ENCODE measurements at places on chromosomes 6 and 20.

DNA sequence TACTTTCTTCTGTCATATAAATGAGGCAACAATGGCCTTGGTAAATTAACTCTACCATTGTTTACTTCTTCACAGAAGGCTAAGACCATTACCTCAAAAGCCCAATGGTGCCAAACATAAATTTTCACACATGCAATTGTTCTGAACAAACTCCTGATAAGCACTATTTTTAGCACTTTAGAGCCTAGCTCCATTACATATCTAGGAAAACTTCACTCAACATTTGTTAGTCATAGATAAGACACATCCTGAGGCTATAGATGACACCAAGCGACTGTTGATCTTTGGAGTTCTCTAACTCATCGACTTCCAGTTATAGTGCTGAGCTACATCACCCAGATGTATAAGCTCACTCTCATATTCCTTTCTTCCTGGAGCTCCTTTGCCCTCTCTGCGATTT is 245.9 kb downstream of the EYS start:
- H3K4me1 ChIP-seq, result no peaks in the 10 kb centered on the region
- no peak for DNase-seq
- H3K27me3 ChIP-seq, result no peaks in the 10 kb centered on the region
- H3K27ac ChIP-seq, result no peak overlapping the region
- H3K36me3 ChIP-seq, result no peaks in the 10 kb centered on the region

- no peaks in the 10 kb centered on the region for H3K36me3 ChIP-seq
- peaks cover 15% of the 10 kb centered on the region for H3K4me1 ChIP-seq
- H3K27me3 ChIP-seq, result no peaks in the 10 kb centered on the region
- H3K4me3 ChIP-seq, result no peak overlapping the region
Measured at GRCh38 chr6:138526822-138527235, 27.5 kb upstream of the NHSL1 start.

- peaks cover 22% of the 10 kb centered on the region for H3K4me1 ChIP-seq
- no peak for DNase-seq
- H3K36me3 ChIP-seq, result no peaks in the 10 kb centered on the region
- no peak overlapping the region for H3K4me3 ChIP-seq
- H3K27me3 ChIP-seq, result no peaks in the 10 kb centered on the region
- no peak overlapping the region for H3K27ac ChIP-seq
Measured at GRCh38 chr20:23249541-23249940, 101.0 kb upstream of the NXT1 start.

DNA sequence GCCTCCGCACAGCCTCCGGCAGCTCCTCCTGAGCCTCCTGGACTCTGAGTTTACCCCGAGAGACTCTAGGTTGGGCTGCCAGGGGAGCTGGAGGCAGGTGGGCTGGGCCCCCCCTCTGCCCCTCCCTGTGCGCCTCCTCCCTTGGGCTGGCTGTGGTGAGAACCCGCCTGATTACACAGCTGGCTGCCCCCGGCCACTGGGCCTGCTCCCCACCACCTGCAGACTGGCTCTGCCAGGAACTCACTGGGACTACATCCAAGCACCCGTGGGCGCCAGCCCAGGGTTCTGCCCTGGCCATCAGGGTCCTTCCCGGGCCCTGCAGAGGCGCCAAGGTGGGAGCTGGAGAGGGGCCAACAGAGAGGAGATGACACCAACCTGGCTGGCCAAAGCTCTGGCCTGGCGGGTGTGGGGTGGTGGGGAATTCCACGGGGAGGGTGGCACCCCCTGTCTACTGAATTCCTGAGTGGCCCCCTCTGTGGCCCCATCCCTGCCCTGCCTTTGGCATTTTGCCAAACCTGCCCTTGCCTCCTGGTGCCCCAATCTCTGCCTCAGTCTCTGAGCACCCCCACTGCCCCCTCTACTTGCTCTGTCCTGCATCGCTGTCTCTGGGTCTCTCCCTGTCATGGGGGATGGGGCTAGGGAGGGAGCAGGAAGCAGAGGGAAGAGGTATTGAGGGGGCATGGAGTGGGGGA is 21.9 kb upstream of the CDH22 start:
- no peaks in the 10 kb centered on the region for H3K4me1 ChIP-seq
- no peaks in the 10 kb centered on the region for H3K36me3 ChIP-seq
- H3K27ac ChIP-seq, result no peak overlapping the region
- no peak for DNase-seq
- H3K4me3 ChIP-seq, result no peak overlapping the region
- H3K27me3 ChIP-seq, result peaks cover 8% of the 10 kb centered on the region

- no peaks in the 10 kb centered on the region for H3K4me1 ChIP-seq
- no peak overlapping the region for H3K27ac ChIP-seq
- H3K27me3 ChIP-seq, result no peaks in the 10 kb centered on the region
Measured at GRCh38 chr6:106648651-106649308, 19.4 kb downstream of the QRSL1 start.

GRCh38 chr6:36204068-36204753 is 7.7 kb downstream of the BRPF3 start:
- H3K27ac ChIP-seq, result no peak overlapping the region
- H3K4me3 ChIP-seq, result no peak overlapping the region
- H3K36me3 ChIP-seq, result peaks cover 78% of the 10 kb centered on the region
- no peaks in the 10 kb centered on the region for H3K27me3 ChIP-seq
- H3K4me1 ChIP-seq, result peaks cover 6% of the 10 kb centered on the region

Measured in left lung (tissue), 14 donors.